A549 treated with ZK216348 at 1 μM for 4 hours (cell line): ENCODE measurements at places on chromosomes 3 and 15. TPM values are rescaled to one million over a fixed set of nuclear protein-coding genes. Genes with fewer than 3 reads are reported as not detected.

The THBS1 gene
- total RNA-seq, result 33.6 to 57.1 TPM (median 44.2 TPM) in 5 replicates

The SH2D7 gene
- not detected in 5 replicates for total RNA-seq

The EIF2B5 gene
- 25.0 to 31.5 TPM (median 29.3 TPM) in 5 replicates for total RNA-seq

The RPUSD2 gene
- total RNA-seq, result 13.2 to 16.3 TPM (median 15.1 TPM) in 5 replicates

The PIF1 gene
- total RNA-seq, result 11.6 to 25.2 TPM (median 19.5 TPM) in 5 replicates

The DCLK3 gene
- not detected in 5 replicates for total RNA-seq

The MNS1 gene
- 2.0 to 5.1 TPM (median 3.5 TPM) in 5 replicates for total RNA-seq

The ITPKA gene
- total RNA-seq, result 2.0 to 4.3 TPM (median 3.3 TPM) in 5 replicates

The GRIP2 gene
- 0.52 to 2.0 TPM (median 1.4 TPM) in 5 replicates for total RNA-seq

The GLDN gene
- total RNA-seq, result not detected in 5 replicates

The HYAL1 gene
- total RNA-seq, result 0.24 to 0.80 TPM (median 0.46 TPM) in 5 replicates
